Hepatocyte (in vitro differentiated cells): ENCODE measurements at places on chromosomes 3 and 15. TPM values are rescaled to one million over a fixed set of nuclear protein-coding genes. Genes with fewer than 3 reads are reported as not detected.

The COMMD4 gene
- 99.2 and 105 TPM in 2 replicates for polyA plus RNA-seq

The MDFIC2 gene
- polyA plus RNA-seq = not detected in 2 replicates

- no peaks in the 10 kb centered on the region for H3K36me3 ChIP-seq
- H3K4me3 ChIP-seq = no peak overlapping the region
- no peak overlapping the region for H3K27ac ChIP-seq
- H3K27me3 ChIP-seq = no peaks in the 10 kb centered on the region
Observed at GRCh38 chr15:42711746-42712145, 25.2 kb downstream of the CDAN1 start.

- no peaks in the 10 kb centered on the region for H3K4me1 ChIP-seq
- no peak overlapping the region for H3K27ac ChIP-seq
- H3K27me3 ChIP-seq = no peaks in the 10 kb centered on the region
- H3K36me3 ChIP-seq = no peaks in the 10 kb centered on the region
- H3K4me3 ChIP-seq = no peak overlapping the region
Observed at GRCh38 chr3:142154186-142154585, 4.8 kb upstream of the TFDP2 start.

DNA sequence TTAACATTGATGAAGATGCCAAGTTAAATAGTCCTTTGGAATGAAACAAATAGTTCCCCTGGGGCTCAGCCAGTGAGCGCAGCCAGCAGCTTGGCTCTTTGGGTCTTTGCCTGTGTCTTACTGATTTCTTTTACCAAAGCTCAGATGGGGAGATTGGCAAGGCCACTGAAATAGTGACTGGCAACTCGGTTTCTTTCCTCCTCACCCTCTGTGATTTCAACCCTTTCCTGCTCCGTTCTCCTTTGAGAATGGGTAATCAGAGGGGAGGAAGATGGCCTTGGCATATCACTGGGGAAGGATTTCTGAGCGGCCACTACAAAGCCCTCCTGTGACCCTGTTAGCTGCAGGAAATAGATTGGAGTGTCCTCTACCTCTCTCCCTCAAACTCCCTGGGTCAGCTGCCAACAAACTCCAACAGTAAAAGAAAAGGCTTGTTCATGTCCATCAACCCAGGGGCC, 337.1 kb upstream of the LRRFIP2 start:
- no peak for DNase-seq
- H3K27me3 ChIP-seq = no peaks in the 10 kb centered on the region
- no peak overlapping the region for H3K4me3 ChIP-seq
- H3K36me3 ChIP-seq = no peaks in the 10 kb centered on the region
- H3K4me1 ChIP-seq = no peaks in the 10 kb centered on the region

DNA sequence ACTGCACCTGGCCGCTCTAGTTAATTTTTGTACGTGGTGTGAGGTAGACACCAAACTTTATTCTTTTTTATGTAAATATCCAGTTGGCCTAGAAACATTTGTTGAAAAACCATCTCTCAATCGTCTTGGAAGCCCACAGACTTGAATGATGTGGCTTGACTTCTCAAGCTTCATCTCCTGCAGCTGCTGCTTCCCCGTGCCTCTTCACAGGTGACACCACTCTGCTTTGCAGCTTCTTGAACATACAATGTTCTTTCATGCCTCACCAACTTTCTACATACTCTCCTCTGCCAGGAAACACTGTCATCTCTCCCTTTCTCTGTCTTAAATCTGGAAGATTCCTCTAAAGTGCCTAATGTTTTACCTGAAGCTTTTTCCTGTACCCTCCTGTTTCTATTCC, 35.6 kb downstream of the MAP6D1 start:
- no peak for DNase-seq
- no peaks in the 10 kb centered on the region for H3K36me3 ChIP-seq
- H3K27ac ChIP-seq = no peak overlapping the region
- H3K4me1 ChIP-seq = no peaks in the 10 kb centered on the region
- no peak overlapping the region for H3K4me3 ChIP-seq
